NCI-H1436 treated with DMSO at 0.1 percent for 48 hours (cell line): ENCODE measurements at places on chromosomes 1 and 21.

GRCh38 chr21:16076465-16076864 lies 346.7 kb downstream of the USP25 start:
- no peak for DNase-seq

DNA sequence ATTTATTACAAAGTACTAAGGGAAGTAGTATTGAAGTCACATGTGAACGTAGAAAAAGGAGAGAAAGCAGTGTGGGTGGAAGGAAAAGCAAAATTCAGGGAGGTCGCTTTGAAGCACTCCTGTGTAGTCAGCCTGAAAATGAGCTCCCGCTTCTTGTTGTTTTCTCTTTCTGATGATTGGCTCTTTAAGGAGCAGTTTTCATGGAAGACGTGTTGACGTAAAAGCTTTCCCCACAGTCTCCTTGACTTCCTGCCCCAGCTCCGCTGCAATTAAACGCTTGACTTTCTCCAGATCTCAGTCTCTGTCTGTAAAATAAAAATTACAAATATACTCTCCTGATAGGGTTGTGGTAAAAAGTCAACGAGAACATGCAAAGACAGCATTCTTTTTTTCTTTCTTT lies 661.5 kb upstream of the ZP4 start:
- DNase-seq = no peak

GRCh38 chr1:53959664-53960250 lies 13.6 kb downstream of the LRRC42 start:
- DNase-seq = no peak

DNA sequence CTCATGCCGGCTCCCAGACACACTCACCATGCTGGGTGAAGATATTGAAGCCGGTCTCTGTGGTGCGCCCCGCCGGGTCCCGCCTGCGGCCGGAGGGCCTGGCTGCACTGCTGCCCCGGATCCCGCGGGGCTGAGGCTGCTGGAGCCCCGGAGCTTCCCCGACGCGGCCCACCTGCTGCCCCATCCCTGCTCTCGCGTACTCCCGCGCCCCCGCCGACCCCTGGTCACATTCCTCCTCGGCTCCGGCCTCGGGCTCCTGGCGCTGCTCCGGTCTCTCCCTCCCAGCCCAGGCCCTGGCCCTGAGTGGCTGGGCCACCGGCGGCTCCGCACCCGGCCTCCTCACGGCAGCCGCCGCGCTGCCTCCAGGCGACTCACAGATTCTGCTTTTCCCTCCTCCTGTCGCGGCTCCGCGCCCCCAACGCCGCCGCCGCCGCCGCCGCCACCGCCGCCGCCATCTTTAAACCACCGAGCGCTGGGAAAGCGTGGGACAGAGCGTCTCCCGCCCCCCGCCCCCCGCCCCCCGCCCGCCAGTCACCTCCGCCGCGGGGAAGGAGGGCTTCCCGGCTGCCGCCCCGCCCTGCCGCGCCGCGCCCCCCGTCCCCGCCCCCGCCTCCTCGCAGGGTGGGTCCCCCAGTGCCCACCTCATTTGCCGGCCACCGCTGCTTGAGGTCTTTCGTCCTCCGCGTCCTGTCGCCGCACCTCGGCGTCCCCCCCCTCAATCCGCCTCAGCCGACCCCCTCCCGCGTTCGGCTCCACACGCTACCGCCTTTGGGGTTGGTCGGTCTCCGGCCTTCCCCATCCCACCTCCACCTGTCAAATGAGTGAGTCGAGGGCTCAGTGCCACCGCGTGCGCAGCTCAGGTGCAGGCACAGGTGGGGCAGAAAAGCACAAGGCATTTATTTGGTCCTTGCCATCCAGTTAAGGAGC lies at the start of gene ABL2:
Gene ABL2, minus strand, starts transcription at position 464 of the 927 bp plus-strand sequence. Its CDS starts 280 bp downstream, at position 184.
- no peak for DNase-seq

DNA sequence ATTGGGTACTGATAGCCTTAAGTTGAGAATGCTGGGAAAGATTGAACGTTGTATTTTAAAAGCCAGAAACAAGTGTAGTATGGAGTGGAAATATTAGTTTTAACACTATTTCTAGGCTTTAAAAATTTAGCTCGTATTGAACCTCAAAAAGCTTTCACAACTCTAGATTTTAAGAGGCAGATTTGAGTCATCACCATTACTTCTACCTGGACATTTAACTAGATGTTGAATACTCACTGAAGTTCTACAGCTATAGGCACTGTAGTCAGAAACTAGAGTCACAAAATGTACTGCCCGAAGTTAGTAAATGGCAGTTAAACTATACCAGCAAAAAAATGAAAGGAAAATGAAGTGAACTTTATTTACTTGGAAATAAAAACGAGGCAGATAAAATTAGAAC lies 96.5 kb downstream of the NEK7 start:
- DNase-seq = no peak

GRCh38 chr1:173638043-173639021 lies 3.2 kb downstream of the TEX50 start:
- no peak for DNase-seq

DNA sequence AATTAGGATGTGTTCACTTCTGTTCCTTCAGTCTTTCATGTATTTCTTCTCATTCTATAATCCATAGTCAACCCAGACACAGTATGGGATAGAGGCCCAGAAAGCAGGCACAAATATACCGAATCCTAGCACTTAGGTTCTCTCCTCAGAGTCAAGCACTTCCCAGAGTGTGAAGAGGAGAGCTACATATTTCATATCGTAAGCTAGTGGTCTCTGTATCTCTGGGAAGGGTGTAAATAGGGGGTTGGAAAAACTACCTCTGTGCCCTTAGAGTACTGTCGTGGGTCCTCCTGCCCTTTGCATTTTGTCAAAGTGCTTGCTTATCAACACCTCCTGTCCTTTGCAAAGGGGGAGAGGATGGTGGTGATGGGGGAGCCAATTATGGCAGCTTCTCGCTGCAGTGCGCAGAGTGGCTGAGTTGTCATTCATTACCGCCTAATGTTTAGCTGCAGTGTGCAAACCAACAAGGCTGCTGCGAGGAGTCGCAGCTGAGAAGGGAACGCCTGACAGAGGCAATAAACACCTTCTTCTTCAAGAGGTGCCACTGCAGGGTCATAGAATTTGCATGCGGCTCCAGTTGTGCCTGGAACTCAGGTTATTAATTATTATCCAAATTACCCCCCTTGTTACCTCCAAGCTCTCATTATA lies 182.7 kb downstream of the NUF2 start:
- no peak for DNase-seq

GRCh38 chr1:75396745-75397144 lies 214.2 kb downstream of the SLC44A5 start:
- DNase-seq = no peak

DNA sequence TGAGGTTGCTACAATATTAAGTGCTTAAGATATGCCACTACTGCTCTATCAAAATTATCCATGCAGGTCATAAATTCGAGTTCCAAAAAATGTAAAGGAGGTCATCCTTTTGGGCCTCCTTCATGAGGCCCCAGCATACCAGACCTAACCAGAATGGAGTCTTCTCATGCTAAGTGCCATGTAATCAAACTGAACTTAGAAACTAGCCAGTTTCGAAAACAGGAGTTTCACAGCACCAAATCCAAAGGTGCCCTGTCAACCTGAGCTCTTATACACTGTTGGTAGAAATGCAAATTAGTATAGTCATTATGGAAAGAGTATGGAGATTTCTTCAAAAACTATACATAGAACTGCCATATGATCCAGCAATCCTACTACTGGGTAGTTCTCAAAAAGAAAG lies 320.5 kb downstream of the ST6GALNAC3 start:
- no peak for DNase-seq

DNA sequence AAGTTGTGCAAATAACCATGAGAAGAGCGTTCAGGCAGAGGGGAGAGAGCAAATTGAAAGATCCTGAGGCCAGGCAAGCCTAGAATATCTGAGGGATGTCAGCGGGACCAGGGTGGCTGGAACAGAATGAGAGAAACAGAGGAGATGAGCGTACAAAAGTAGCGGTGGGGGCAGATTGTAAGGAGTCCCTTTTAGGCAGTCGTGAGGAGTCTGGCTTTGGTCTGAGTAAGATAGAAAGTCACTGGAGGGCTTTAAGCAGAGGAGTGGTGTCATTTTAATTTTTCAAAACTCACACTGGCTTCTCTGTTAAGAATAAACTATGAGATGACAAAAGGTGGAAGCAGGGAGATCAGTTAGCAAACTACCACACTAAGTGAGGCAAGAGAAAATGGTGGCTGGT lies 24.2 kb downstream of the ATP5PF start:
- DNase-seq = no peak

DNA sequence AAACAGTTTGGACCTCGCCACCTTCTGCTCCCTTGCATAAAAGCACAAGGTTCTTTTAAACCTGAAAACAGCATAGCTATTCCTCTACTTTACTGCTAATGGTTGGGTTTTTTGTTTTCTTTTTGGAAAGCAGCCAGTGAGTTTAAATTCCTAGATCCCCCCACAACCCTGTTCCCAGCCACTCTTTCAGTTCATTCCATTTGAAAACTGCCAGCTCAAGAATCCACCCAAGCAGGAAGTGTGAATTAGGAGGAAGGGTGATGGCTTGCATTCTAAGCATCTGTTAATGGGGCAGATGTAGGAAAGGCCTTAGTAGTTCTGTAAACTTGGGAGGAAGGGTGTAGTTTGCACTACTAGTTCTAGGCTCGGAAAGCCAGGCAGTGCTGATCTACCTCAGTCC lies 172.9 kb upstream of the HOOK1 start:
- DNase-seq = no peak

DNA sequence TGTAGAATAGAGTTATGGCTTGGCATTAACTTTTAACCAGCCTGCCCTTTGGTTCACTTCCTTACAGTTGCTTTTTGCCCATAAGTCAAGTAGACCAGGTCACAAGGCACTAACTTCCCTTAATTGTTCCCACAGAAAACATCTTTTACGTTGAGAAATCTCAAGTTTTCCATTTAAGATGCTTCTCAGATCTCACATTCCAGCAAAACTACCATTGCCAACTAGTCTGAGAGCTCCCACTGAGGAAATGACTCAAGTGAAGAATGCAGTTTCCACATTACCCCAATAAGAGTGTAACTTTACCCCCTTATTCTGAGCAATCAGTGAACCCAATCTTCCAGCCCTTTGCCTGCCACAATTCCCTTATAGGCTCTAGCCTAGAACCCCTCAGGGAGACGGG lies 502.2 kb upstream of the OLFM3 start:
- DNase-seq = no peak

GRCh38 chr1:92957030-92957734 lies 4.1 kb downstream of the DIPK1A start:
- DNase-seq = no peak

DNA sequence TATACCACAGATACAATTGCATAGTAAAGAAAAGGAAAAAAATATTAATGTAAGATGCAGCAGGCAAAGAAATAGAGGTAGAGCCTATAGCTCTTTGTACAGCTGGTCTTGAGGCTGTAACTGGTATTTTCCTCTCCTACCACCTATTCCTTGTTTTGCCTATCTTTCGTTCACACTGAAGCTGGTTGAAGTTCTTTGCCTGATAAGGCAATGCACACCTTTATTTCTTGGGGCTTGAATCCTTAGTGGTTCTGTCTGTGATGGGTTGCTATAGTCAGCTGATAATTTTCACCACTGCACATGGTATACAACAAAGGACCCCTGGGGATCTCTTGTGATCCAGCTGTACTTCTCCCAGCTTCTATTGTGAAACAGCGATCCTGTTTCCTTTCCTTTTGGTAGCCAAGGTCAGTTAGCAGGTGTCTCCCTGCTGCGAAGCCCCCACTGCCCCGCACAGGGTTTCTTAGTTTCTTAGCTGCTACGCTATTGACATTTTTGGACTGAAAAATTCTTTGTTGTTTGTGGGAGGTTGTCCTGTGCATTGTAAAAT lies 9.9 kb upstream of the TSNAX start:
- no peak for DNase-seq

DNA sequence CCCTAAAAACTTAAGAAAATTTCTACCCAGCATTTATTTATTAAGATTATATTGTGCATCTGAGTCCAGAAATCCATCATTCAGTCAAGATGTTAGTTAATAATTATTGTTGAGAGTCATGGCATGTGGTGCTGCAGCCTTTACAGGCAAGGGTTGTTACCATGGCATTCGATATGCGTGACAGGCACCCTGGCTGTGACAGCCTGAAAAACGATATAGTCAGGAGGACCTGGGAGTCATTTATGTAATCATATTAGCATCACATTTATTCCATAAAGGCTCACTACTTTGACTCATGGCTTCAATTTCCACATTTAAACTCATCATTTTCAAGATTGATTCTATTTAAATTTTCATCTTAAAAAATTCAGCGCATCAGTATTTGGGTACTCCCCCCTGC lies 68.0 kb downstream of the CACHD1 start:
- no peak for DNase-seq

DNA sequence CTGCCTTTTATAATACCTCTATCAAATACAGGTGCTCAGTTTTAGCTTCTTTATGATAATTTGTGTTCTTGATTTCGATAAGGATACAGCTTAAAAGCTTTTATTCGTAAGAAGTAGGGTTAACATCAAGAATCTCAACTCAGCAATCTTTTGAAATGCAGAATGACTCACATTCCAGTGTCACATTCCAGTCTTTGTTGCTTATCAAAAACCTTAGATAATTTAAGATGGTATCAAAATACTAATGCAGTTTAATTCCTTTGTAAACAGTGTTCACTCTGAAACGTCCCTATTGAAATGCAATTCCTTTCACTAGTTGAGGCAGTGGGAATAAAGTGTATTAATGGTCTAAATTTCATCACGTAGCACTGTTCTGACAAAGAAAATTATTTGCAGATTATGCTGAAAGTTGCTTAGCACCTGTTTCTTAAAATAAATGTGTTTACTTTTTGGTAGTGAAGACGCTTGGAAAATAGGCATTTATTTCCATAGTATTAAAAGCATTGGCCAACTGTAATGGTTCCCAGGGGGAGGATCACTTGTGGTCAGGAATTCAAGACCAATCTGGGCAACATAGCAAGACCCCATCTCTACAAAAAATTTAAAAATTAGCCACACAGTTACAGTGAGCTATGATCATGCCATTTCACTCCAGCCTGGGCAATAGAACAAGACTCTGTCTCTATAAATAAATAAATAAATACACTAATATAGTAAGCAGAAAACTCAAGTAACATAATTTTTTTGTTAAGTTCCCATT lies 10.1 kb upstream of the CNN3 start:
- DNase-seq = no peak

DNA sequence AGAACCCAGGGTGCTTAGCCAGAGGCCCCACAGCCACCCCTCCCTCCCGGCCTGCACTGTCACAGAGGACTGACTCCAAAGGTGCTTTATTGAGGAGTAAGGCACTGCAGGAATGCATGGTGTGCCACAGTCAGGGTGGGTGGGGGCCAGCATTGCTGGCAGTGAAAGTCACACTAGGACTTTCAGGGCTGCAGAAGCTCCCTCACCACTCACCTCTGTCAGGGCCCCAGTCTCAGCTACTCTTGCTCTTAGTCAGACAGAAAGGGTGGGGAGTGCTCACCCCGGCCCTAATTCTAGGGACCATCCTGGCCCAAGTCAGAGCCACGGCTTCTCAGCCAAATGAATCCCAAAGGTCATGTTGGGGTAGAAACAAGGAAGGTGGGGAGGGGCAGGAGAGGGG lies 19.4 kb downstream of the KNCN start:
- DNase-seq = no peak

- DNase-seq = peak; percentile 55
Measured at GRCh38 chr1:9539165-9539828, at the start of gene SLC25A33. TSS of gene SLC25A33 (plus strand) at chr1:9539465. CDS start at chr1:9539692, 227 bp downstream.

- DNase-seq = no peak
Measured at GRCh38 chr1:150804671-150805070, 3.4 kb downstream of the CTSK start.

- no peak for DNase-seq
Measured at GRCh38 chr1:15029786-15030185, 123.8 kb upstream of the TMEM51 start.
